ENCODE measurements at places on chromosomes 16 and 17.
A peak's percentile ranks its signal among the peaks of the same experiment; 100 is the strongest.

- no peak for DNase-seq
These were observed 64.5 kb upstream of the CIBAR2 start for GRCh38 chr16:85176541-85177447.

DNA sequence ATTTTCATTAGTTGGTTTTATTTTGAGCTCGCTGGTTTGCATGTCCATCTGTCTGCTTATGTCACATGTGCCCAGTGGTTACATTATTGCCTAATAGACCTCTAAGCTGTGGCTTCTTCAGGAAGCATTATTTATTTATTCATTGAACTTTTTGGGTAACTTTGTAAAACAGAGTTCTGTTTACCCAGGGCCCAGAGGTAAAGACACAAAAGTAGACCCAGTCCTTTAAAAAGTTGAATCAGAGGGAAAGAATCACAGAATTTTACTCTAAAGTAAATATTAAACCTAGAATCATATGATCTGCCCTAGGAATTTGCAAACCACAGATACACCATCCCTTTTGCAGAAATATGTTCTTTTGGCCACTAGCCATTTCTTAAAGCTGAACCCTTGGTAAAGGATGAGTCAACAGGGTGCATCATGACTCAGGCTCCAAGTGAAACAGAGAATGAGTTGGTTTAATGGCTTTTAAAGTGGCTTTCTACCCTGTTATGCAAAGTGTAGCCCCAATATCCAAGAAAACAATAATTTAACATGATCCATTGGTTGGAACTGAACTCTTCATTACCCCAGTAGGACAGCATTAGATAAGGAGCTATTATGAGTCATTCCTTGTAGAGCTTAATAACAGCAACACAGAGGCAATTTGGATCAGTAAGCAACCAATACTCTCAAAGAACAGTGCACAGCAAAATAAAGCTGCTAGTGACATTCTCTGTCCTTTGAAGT lies 236.3 kb downstream of the KCNJ2 start:
- no peak for DNase-seq

DNA sequence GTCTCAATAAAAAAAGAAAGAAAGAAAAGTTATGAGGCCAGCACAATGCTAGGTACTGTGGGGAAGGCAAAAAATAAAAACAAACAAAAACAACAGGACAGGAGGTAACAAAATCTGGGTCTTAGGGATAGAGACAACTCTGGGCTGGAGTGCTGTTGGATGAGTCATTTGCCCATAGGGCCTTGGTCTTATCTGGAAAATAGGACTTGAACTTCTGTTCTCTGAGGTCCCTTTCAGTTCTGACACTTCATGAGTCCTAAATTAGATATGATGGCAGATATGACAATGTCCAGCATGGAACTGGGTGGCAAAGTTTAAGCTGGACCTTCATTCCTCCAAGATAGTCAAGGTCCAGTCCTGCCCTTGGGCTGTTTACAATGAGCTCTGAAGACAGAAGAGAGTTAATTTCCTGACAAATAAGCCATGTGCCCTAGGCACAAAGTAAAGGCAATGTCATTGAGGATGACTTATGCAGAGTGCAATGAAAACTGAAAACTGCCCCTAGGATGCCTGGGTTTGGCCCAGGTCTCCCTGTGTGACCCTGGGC lies 8.9 kb upstream of the HDAC5 start:
- DNase-seq, result no peak

DNA sequence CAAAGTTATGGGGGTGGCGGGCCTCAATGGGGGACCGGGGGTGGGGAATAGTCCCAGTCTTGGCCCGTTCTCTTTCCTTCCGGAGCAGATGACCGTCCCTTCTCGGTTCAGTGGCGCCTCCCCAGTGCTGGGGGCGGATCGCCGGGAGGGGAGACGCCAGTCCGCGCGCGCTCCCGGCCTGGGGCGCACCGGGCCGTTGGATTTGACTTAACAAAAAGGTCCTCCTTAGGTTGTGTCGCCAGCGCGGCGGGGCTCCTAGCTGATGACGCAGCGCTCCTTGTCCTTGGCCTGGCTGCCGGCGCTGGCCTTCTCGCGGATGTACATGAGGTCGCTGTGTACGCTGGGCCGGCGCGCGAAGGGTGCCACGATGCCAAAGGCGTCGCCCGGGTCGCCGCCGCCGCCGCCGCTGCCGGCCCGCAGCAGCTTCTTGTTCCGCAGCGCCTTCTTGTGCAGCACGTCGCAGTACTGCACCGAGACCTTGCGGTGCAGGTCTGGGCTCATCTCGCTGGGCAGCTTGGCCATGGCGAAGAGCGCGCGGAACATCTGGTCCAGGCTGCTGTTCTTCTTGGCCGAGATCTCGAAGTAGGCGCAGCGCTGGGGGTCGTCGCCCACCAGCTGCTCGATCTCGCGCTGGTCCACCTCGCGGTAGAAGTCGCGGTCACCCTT lies 1.2 kb downstream of the RASD1 start:
- peak; percentile 56 for DNase-seq

DNA sequence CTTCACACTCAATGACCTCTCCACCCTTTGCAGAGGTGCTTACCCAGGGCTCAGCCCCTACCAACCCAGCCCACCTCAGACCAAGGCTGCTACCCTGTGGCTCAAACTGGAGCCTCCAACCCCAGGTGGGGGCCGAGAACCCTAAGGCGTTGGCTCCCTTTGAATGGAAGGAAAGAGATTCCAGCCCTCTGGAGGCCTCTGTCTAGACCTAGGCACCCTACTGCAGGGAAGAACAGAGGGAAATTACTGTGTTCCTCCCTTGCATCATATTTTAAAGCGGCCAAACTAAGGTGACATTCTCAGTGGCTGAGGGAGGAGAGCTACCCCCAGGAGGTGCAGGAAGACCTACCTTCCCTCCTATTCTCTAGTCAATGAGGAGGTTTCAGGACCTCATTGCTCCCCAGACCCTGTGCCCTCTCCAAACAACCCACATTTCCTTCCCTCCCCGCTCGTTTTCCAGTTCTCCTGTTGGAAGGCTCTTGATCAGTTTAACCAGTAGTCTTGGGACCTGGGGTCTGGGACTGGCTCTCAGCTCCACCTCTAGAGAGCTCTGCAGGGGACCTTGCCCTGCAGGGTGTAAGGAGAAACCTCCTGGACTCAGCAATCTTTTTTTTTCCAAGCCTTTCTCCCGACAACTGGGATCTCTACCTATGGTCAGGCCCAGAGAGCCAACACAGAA lies 5.5 kb upstream of the HOXB8 start:
- no peak for DNase-seq

- no peak for DNase-seq
These were observed 11.4 kb upstream of the KREMEN2 start for GRCh38 chr16:2952679-2953078.

DNA sequence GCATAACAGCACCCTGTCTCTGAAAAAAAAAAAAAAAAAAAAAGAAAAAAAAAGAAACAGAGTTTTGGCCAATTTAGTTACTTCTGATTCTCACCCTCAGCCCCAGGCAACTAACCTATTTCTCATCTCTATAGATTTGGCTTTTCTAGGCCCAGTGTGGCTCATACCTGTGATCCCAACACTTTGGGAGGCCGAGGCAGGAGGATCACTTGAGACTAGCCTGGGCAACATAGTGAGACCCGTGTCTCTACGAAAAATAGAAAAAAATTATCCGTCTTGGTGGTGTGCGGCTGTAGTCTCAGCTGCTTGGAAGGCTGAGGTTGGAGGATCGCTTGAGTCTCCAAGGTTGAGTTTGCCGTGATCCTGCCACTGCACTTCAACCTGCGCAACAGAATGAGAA lies 8.7 kb downstream of the RPS6KB1 start:
- no peak for DNase-seq

- DNase-seq, result no peak
These were observed 24.2 kb downstream of the KATNB1 start for GRCh38 chr16:57759541-57760356.

- DNase-seq, result no peak
These were observed 17.9 kb downstream of the MYO1C start for GRCh38 chr17:1474402-1475189.

GRCh38 chr17:13940858-13941665 lies 128.2 kb upstream of the COX10 start:
- DNase-seq, result no peak

DNA sequence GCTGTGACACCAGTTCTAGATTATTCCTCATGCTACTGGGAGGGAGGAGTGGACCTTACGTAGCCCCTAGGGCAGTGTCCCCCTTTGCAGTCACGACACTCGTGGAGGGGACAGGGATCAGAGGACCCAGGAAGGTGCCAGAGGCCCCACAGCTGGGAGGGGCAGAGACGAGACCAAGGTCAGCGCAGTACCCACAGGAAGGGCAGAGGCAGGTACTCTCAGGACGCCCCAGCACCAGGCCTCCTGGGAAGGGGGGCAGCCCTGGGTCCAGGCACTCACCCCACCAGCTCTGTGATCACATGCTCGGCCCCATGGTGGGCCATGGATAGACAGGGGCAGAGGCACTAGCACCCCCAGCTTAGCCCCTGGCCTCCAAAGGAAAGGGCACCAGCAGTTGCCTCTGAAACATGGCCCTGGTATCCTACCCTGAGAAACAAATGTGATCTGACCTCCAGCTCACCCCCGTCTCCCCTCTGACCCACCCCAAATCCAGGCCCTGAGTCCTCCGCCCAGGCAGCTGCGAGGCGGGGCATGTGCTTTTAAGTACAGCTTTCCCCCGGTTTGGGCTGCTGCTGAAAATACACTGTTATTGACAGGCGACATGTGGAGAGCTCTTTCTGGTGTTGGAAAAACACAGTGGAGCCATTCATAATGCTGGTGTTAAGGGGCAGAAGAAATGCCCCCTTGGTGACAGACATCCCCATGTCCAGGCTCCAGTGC lies 361.9 kb downstream of the C16orf95 start:
- DNase-seq, result no peak

DNA sequence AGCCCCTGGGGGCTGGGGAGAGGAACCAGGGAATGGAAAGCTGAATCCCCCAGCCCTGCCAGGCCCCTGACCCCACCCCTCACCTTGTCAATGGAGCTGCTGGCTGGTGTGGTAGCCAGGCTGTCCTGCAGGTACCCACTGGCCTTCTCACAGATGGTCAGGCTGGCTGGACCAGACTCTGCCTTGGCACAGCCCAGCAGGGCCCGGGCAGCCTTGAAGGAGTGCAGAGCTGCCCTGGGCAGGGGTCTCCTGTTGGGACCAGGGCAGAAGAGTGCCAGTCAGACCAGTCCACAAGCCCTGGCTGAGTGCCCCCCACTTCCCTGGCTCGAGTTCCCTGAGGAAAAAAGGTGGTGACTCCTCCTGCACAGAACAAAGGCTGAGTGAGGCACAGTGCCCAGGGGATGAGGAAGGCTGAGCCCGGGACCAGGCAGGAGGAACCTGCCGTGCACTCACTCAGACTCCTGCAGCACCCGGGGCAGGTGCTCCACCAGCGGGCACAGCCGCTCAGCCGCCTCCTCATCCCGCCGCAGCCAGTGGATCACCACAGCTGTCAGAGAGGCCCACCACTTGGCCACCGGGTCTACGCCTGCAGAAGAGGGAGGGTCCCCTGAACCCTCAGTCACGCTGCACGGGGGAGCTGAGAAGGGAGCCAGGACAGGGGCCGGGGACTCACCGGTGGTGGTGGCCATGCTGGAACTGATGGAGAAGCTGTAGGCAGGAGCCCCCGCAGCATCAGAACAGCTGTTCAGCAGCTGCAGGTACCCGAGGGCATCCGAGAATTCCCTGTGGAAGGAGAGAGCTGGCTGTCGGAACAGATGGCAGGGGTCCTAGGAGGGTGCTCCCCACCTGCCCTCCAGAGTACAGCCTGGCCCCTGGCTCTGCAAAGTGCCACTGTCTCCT lies 22.4 kb downstream of the SREBF1 start:
- DNase-seq, result no peak

DNA sequence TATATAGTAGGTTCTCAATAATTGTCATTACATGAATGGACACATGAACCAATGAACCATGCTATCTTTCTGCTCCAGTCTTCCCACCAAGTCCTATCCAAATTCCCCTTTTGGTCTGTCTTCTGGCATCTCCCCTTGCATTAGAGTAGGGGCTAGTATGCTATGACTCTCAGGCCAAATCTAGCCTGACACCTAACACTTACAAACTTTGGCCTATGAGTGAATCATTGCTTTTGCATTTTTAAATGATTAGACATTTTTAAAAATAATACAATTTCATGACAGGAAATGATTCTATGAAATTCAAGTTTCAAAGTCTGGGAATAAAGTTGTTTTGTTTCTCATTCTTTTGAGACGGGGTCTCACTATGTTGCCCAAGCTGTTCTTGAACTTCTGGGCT lies 102.5 kb upstream of the MAF start:
- no peak for DNase-seq

- DNase-seq, result no peak
These were observed 20.5 kb downstream of the CDC42EP4 start for GRCh38 chr17:73291260-73291801.

DNA sequence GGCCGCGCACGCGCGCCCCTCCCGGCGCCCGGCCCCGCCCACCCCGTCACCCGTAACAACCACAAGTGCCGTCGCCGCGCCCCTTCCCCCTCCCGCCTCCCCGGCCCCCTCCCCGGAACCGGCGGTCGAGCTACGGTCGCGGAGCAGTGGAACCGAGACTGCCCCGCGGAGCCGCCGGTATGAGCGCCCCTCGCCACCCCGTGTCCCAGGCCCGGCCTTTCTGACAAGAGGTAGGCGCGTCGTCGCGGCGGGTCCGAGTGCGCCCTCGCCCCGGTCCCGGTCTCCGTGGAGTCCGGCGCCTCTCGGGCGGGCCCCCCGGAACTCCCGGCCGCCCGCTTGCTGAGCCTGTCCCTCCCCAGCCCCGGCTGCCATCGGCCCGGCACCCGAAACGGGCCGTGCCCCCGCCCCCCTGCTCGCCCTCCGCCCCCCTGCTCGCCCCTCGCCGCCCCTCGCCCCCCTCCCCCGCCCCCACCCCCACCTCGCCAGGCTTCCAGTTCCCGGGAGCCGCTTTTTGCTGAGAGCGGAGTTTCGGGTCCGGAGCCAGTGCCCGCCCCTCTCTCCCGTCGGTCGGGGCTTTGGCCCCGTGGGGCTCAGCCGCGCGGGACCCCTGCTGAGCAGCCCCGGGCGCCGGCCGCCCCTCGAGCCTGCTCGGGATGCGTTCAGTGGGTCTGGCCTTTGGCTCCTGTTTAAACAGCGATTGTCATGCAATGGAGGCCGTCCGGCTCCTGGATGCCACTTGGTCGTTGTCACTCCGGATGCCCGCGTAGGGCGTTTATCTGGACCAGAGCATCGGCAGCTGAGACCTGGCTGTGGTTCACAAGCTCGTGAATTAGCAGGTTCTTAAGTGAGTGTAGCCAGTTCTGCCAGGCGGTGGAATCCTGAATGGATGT lies at the start of gene SEC14L1:
Gene SEC14L1 (plus strand): TSS at position 92 of the 890 bp plus-strand sequence. CDS start 2,628 bp downstream, outside the sequence.
- DNase-seq, result peak; percentile 28

GRCh38 chr16:51549836-51550235 lies 398.8 kb upstream of the SALL1 start:
- DNase-seq, result no peak

- no peak for DNase-seq
These were observed 17.5 kb downstream of the HDAC5 start for GRCh38 chr17:44105941-44106340.
